ENCODE measurements at places on chromosomes 4 and X.

- no peak for DNase-seq
Measured at GRCh38 chr4:147236806-147237205, 244.1 kb upstream of the EDNRA start.

DNA sequence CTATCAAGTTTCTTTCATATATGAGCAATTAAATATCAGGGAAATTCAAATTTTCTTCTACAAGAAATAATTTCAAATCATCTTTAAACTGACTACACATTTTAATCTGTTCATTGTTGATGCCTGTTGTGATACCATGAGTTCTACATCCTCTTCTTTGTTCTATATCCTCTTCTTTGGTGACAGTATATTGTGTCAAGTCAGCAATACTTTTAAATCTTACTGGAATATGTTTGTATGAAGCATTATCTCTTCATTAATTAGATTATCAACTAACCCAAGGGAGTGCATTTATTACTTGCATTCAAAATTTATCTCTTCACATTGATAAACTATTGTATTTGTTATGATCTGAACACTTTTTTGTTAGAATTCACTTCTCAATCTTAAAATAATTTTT lies 275.0 kb upstream of the INTU start:
- no peak for DNase-seq

GRCh38 chrX:8672176-8672575 lies 59.8 kb downstream of the ANOS1 start:
- DNase-seq, result no peak

DNA sequence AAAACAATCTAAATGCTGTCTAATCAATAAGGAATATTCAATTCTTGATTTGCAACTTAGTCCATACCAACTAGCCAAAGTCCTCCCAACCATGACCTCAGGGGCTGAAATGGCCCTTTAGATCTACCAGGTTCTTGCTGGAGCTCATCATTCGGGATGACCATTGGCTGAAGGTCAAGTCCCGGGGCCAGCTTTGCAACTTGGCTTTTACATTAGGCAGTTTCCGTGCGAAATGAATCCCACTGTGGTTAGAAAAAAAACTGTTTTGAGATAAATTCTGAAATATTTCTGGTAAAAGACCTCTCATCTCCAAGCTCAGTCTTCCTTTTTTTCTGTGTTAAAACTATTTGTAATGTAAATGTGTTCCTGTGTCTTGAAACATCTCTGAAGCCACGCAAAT lies 178.6 kb downstream of the TENM3 start:
- no peak for DNase-seq

GRCh38 chr4:107774681-107775080 lies 50.1 kb upstream of the SGMS2 start:
- no peak for DNase-seq

DNA sequence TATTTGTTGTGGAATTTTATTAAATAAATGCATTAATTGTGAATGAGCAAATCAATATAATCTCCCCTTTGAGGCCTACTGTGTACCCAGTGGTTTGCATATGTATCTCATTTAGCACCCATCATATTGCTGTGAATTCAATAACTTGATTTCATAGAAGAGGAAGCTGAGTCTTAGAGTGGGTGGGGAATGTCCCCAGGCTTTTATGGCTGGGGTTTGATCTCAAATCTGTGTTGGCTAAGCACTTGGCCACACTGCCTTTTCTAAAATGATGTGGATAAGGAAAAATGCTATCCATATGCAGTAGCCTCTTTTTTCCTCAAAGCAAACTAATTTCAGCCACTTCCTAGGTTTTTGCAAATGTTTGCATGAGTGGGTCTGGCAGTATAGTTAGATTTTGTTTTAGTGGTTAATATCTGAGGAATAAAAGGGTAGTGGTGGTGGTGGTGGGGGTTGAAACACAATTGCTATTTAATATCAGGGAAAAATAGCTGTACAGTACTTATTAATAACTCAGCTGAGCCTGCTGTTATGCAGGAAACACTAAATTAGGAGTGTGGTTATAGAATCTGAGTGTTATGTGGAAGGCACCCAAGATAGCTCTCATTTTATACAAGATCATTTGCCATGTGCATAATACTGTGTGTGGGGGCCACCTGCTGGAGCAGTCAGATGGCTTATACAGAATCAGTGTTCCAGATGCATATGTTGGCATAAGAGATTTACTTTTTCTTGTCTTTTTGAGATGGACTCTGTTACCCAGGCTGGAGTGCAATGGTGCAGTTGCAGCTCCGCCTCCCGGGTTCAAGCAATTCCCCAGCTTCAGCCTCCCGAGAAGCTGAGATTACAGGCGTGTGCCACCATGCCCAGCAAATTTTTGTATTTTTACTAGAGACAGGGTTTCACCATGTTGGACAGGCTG lies 108.0 kb downstream of the TMEM131L start:
- peak; percentile 25 for DNase-seq
